Tibial artery (tissue), 4 donors: ENCODE measurements at places on chromosomes 2 and 18.

GRCh38 chr2:8520791-8521344 lies 161.0 kb upstream of the ID2 start:
- no peak overlapping the region for H3K27ac ChIP-seq
- no peak overlapping the region for H3K4me3 ChIP-seq
- no peaks in the 10 kb centered on the region for H3K4me1 ChIP-seq
- H3K36me3 ChIP-seq: no peaks in the 10 kb centered on the region

DNA sequence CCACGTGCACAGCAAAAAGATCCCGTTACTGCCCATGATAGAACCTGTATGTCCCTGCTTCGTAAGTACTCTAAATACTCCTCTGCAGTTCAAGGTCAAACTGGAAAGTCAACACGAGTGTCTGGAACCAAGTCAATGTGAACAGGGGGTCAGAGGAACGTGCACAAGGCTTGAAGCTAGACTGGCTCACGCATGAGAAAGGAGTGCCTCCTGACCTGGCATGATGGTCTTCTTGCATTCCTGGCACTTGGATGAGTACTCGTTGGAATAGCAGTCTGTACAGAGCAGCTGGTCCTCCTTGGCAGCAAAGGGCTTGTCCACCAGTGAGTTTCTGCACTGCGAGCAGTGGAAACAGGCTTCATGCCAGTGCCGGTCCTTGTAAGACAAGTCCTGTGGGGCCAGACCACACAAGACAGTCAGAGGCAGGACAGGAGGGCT lies 25.5 kb downstream of the FHL2 start:
- peak overlapping the region; percentile 59 for H3K27ac ChIP-seq
- H3K4me1 ChIP-seq: peaks cover 60% of the 10 kb centered on the region
- peaks cover 28% of the 10 kb centered on the region for H3K36me3 ChIP-seq

DNA sequence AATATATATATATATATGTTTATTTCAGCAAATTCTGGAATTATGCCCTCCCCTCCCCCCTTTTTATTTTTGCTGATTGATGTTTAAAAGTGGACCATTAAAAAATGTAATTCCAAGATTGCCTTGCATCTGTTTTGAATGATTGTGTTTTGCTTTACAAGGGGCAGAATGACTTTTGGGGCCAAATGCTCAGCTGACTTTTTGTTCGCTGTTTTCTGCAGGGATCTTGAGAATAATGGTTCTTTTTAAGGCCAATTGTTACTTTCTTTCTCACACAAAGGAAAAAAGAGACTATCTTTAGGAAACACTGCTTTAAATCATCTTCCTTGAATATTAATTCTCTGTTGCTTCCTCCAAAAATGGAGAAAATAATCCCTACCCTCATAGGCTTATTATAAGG lies 95.9 kb downstream of the FMNL2 start:
- no peaks in the 10 kb centered on the region for H3K27me3 ChIP-seq
- no peak overlapping the region for H3K4me3 ChIP-seq
- no peak for DNase-seq
- no peaks in the 10 kb centered on the region for H3K4me1 ChIP-seq

- no peaks in the 10 kb centered on the region for H3K27me3 ChIP-seq
- H3K27ac ChIP-seq: no peak overlapping the region
- peaks cover 9% of the 10 kb centered on the region for H3K4me1 ChIP-seq
- DNase-seq: no peak
- H3K36me3 ChIP-seq: no peaks in the 10 kb centered on the region
- no peak overlapping the region for H3K4me3 ChIP-seq
Observed at GRCh38 chr2:221106241-221106640, 465.9 kb downstream of the EPHA4 start.

GRCh38 chr2:21331625-21332370 lies 208.0 kb downstream of the TDRD15 start:
- H3K36me3 ChIP-seq: no peaks in the 10 kb centered on the region
- H3K27me3 ChIP-seq: no peaks in the 10 kb centered on the region
- H3K4me1 ChIP-seq: no peaks in the 10 kb centered on the region
- no peak for DNase-seq

DNA sequence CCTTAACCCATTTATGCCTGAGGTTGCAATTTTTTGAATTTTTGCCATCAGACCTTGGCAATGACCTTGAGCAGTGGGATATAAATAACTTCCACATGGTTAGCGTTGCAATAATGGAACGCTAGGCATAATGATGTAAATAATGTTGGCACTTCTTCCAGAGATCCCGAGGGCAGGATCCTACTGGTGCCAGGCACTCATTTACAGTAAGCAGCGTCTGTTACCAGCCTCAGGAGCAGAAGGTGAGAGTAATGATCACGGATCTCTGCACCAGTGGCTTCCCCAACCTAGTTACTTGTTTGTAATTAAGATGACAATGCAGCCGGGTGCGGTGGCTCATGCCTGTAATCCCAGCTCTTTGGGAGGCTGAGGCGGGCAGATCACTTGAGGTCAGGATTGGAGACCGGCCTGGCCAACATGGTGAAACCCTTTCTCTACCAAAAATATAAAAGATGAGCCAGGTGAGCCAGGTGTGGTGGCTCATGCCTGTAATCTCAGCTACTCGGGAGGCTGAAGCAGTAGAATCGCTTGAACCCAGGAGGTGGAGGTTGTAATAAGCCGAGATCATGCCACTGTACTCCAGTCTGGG lies 41.9 kb downstream of the CPO start:
- no peaks in the 10 kb centered on the region for H3K36me3 ChIP-seq
- H3K27ac ChIP-seq: no peak overlapping the region
- no peaks in the 10 kb centered on the region for H3K4me1 ChIP-seq
- DNase-seq: no peak

DNA sequence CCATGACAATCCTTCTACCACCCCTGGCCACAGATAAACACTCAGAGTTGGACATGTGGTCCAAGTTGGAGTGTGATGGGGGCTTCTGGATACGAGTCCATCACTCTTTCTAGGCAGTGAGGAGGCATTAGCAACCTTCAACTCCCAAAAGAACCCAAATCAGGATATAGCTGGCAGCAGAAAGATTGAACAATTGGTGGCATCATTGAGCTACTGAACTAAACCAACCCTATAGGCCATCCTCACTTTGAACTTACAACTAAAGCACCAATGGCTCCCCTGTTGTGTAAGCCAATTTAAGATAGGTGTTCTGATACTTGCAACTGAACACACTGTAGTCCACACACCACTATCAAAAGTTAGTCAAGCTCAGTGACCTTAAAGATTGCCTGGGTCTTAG lies 24.0 kb upstream of the MARCO start:
- no peaks in the 10 kb centered on the region for H3K4me1 ChIP-seq
- DNase-seq: no peak
- no peak overlapping the region for H3K4me3 ChIP-seq
- no peaks in the 10 kb centered on the region for H3K27me3 ChIP-seq
- H3K36me3 ChIP-seq: no peaks in the 10 kb centered on the region

DNA sequence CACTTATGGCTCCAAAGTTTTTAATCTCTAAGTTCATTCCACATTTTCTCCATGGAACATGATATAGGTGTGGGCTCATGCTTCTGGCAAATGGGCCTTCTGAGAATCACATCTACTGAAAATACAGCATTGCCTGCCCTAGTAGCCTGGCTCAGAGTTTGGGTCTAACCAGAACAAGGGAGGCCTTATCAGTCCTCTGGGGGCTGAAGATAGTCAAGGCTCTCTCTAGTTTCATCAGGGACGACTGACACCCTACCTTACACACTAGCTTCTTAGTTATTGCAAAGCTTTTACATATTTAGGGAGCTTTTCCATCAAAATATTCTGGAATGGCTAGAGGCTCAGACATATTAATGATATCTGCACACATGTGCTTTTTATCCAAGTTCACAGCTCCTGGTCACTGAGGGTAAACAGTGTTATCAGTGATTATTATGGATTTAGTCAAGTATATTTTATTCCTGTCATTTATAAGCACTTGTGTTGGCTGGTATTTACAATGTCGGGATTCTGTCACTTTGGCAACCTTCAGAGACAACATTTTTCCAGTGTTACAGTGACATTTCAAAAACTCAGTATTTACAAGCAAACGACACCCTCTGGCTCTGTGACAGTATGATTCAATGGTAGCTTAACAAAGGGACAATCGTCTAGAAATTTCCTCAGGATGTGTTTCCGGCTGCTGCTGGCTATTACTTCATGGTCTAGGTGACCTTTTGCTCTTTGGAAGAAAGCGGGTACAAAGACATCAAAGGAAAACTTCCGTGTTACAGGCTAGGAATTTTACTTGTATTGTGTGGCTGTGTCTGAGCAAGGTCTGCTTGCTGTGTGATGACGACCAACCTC lies 200.6 kb downstream of the TCF4 start:
- no peak overlapping the region for H3K27ac ChIP-seq
- H3K27me3 ChIP-seq: no peaks in the 10 kb centered on the region
- no peaks in the 10 kb centered on the region for H3K4me1 ChIP-seq
- no peaks in the 10 kb centered on the region for H3K36me3 ChIP-seq

GRCh38 chr2:97788986-97789644 lies 75.7 kb downstream of the ZAP70 start:
- no peaks in the 10 kb centered on the region for H3K4me1 ChIP-seq
- DNase-seq: no peak
- no peaks in the 10 kb centered on the region for H3K27me3 ChIP-seq
- no peak overlapping the region for H3K4me3 ChIP-seq
- no peak overlapping the region for H3K27ac ChIP-seq

DNA sequence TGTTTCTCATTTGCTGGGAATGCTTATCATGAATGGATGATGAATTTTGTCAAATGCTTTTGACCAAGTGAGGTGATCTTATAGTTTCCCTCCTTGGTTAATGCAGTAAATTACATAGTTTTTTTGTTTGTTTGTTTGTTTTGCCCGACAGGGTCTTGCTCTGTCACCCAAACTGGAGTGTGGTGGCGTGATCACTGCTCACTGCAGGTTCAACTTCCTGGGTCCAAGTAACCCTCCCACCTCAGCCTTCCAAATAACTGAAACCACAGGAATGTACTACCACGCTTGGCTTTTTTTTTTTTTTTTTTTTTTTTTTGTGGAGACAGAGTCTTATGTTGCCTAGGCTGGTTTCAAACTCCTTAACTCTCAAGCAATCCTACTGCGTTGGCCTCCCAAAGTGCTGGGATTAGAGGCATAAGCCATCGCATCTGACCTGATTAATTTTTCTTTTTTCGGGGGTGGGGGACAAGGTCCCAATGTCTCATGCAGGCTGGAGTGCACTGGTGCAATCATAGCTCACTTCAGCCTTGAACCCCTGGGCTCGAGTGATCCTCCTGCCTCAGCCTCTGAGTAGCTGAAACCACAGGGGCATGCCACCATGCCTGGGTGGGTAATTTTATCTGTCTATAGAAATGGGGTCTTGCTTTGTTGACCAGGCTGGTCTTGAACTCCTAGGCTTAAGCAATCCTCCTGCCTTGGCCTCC lies 48.6 kb downstream of the SMAD2 start:
- no peak overlapping the region for H3K27ac ChIP-seq
- no peaks in the 10 kb centered on the region for H3K27me3 ChIP-seq
- no peaks in the 10 kb centered on the region for H3K4me1 ChIP-seq
- H3K4me3 ChIP-seq: no peak overlapping the region
- H3K36me3 ChIP-seq: peaks cover 4% of the 10 kb centered on the region
- no peak for DNase-seq

DNA sequence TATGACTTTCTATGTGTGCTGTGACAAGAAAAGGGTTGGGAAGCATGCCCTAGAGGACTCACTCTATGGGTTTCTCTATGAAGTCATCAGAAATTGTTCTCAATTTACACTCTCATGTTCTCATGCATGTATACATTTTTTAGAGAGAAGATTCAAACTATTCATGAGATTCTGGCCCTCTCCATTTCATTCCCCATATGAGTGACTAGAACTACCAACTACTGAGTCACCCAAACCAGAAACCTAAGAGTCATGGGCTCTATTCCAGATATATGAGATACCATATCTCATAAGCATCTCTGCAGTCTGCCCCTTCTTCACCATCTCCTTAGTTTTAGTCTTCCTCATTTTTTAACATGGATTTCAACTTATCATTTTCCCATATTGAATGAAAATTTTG lies 87.7 kb downstream of the EXOC6B start:
- no peaks in the 10 kb centered on the region for H3K4me1 ChIP-seq
- no peak for DNase-seq
- H3K4me3 ChIP-seq: no peak overlapping the region
- no peak overlapping the region for H3K27ac ChIP-seq

DNA sequence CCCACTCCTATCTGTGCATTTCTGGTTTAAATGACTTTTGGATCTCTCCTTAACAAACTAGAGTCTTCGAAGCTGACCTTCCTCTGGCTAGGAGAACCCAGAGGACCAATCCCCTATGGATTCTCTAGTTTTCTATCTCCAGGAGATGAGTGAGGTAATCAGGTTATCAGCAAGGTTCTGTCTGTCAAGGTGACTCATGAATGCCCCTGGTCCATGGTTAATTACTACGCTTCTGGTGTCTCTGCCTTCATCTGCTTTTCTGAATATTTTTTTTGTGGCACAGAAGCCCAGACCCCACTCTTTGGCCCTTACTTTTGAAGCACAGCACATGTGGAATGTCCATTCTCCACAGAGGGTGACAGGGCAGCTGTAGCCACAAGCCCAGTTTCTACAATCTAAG lies 897.9 kb upstream of the KLHL29 start:
- no peak for DNase-seq
- H3K27ac ChIP-seq: peak overlapping the region; percentile 36
- H3K36me3 ChIP-seq: no peaks in the 10 kb centered on the region
- no peak overlapping the region for H3K4me3 ChIP-seq
- H3K27me3 ChIP-seq: no peaks in the 10 kb centered on the region

DNA sequence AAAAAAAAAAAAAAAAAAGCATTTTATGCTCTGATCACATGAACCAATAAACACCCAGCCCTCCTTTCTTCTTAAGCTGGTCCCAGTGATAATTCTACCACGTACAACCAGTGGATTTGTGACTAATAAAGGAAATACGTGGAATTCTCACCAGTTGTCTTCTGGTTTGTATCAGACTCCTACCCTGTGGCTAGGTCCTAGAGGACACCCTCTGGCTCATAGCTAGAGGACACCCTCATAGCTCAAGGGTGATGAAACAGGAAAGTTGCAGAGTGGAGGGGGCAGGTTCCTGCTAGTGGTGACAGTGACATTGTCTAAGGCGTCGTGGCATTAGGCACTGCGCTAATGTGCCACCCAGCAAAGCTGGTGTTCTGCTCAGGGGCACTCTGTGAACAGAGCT lies 167.8 kb downstream of the BCL11A start:
- H3K27ac ChIP-seq: no peak overlapping the region
- H3K36me3 ChIP-seq: no peaks in the 10 kb centered on the region
- DNase-seq: no peak
- H3K4me1 ChIP-seq: no peaks in the 10 kb centered on the region
- H3K4me3 ChIP-seq: no peak overlapping the region
- peaks cover 3% of the 10 kb centered on the region for H3K27me3 ChIP-seq

GRCh38 chr2:219622472-219622871 lies 5.0 kb upstream of the SLC4A3 start:
- H3K4me1 ChIP-seq: peaks cover 5% of the 10 kb centered on the region
- no peak for DNase-seq
- no peaks in the 10 kb centered on the region for H3K36me3 ChIP-seq
- H3K4me3 ChIP-seq: no peak overlapping the region
- H3K27ac ChIP-seq: no peak overlapping the region

GRCh38 chr2:98852932-98853331 lies 83.1 kb downstream of the CRACDL start:
- no peak for DNase-seq
- peaks cover 18% of the 10 kb centered on the region for H3K27me3 ChIP-seq
- H3K36me3 ChIP-seq: no peaks in the 10 kb centered on the region
- no peaks in the 10 kb centered on the region for H3K4me1 ChIP-seq
